H54 (cell line): ENCODE measurements at places on chromosomes 16 and 17.

GRCh38 chr16:1154887-1155331 is 2.0 kb downstream of the CACNA1H start:
- DNase-seq, result no peak

- no peak for DNase-seq
Measured at GRCh38 chr16:68319185-68319908, 8.5 kb downstream of the PRMT7 start.

- no peak for DNase-seq
Measured at GRCh38 chr16:68728523-68728922, 8.6 kb upstream of the CDH1 start.

DNA sequence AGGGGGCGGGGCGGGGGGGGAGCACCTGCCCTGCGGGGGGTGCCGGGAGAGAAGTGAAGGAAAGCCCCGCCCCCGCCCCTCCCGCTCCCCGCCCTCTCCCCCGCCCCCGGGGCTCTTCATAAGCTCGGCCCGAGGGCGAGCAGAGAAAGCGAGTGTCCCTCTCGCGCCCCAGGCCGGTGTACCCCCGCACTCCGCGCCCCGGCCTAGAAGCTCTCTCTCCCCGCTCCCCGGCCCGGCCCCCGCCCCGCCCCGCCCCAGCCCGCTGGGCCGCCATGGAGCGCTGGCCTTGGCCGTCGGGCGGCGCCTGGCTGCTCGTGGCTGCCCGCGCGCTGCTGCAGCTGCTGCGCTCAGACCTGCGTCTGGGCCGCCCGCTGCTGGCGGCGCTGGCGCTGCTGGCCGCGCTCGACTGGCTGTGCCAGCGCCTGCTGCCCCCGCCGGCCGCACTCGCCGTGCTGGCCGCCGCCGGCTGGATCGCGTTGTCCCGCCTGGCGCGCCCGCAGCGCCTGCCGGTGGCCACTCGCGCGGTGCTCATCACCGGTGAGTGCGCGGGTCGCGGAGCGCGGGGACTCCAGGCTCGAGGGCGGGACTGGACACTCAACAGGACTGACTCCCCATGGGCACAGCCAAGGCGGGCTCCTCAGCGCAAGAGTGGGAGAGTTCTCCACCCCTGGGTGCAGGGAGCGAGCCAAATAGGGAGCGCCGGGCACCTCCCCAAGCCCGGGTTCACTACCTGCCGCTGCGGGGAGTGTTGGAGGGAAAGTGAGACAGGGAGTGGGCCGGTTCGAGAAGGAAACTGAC is at the start of gene HSD11B2:
Gene HSD11B2 (plus strand): TSS at position 145 of the 798 bp plus-strand sequence. CDS start 128 bp downstream, at position 273.
- peak; percentile 52 for DNase-seq

- DNase-seq, result no peak
Measured at GRCh38 chr17:30570596-30571265, 93.5 kb downstream of the GOSR1 start.

GRCh38 chr17:12659500-12659899 is 6.2 kb upstream of the MYOCD start:
- no peak for DNase-seq

DNA sequence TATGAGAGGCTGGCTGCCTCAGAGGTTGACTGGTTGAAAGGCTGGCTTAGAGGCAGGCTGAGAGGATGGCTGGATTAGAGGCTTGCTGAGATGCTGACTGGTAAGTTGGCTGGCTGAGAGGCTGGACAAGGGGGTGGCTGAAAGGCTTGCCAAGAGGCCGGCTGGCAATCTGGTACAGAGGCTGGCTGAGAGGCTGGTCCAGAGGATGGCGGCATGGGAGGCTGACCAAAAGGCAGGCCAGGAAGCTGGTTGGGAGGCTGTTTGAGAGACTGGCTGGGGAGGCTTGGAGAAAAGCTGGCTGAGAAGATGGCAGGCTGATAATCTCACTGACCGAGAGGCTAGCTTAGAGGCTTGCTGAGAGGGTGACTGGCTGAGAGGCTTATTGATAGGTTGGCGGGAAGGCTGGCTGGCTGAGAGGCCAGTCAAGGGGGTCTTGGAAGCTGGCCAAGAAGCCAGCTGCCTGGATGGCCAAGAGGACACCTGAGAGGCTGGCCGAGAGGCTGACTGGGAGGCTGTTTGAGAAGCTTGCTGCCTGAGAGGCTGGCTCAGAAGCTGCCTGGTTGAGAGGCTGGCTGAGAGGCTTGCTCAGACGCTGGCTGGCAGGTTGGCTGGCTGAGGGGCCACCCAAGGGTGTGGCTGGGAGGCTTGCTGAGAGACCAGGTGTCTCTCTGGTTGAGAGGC is 34.2 kb upstream of the ACSM2B start:
- DNase-seq, result no peak

DNA sequence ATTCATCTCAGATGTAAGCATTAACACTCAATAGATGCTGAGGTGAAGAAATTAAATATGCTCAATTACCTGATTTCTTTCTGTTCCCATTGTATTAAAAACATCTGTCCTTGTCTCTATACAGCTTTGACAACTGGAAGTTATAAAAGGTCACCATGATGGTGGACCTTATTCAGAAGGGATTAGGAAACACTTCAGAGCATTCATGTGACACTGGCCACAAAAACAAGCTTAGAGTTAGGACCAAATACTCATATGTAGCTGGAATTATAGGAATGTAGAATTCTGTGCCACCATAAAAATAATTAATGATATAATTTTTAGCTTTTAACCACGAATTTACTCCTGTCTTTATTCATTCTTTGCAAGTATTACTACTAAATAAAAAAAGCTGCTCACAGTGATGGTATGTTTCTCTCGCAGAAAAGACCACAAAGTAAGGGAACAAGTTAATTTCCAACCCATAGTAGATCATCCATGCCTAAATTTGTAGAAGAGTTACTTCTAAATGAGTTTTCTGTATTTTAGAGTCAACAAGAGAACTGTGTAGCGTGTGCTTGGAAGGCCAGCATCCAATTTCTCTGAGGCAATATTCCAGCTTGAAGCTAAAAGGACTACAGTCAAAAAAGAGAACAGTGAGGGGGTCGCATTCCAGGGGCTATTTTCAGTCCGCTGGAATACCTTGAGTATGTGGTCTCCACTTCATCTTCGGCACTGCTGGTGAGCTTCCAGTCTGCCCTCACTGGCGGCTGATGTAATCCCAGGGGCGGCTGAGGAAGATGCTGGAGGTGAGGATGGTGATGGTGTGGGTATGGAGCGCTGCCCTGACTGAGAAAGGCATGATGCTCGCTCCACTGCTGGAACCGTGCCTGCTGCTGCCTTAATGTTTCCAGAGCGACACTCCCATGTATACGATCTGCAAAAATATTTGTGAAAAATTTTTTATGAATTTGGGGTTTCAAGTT is 63.7 kb downstream of the CACNG1 start:
- no peak for DNase-seq

GRCh38 chr17:30556374-30557332 is 79.4 kb downstream of the GOSR1 start:
- DNase-seq, result no peak

DNA sequence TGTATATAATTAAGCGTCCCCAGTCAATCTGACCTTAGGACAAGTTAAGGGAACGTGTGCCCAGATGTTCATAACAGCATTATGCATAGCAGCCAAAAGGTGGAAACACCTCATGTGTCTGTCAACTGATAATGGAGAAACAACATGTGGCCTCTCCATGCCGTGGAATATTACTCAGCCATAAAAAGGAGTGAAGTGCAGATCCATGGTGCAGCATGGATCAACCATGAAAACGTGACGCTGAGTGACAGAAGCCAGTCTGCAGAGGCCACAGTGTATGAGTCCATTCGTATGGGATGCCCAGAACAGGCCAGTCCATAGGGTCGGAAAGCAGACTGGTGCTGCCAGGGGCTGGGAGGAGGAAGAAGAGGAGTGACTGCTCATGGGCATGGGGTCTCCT is 161.0 kb upstream of the CIBAR2 start:
- no peak for DNase-seq

DNA sequence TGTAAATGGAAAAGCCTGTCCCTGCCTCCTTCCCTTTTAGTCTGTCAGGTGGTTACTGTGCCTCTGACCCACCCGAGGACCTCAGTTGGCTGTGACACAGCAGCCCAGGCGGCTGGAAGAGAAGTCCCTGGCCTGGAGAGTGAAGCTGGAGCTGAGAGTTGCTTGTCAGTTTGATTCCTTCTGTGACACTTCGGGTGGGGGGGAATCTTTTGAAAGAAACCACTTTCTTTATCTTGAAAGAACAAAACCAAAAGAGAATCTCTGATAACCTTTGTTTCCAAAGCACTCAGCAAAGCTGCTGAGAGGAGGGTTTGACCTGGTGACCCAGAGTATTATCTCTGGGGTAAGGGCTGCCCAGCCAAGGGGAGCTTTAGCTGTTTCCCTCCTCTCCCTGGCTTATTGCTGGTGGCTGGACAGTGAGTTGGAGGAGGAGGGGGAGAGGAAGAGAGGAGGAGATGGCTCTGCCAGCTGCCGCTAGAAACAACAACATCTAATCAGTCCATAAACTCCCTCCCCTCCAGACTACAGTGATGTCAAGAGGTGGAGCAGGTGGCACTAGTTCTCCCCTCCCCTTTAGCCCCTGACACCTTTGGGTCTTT is 34.0 kb downstream of the YPEL2 start:
- no peak for DNase-seq

DNA sequence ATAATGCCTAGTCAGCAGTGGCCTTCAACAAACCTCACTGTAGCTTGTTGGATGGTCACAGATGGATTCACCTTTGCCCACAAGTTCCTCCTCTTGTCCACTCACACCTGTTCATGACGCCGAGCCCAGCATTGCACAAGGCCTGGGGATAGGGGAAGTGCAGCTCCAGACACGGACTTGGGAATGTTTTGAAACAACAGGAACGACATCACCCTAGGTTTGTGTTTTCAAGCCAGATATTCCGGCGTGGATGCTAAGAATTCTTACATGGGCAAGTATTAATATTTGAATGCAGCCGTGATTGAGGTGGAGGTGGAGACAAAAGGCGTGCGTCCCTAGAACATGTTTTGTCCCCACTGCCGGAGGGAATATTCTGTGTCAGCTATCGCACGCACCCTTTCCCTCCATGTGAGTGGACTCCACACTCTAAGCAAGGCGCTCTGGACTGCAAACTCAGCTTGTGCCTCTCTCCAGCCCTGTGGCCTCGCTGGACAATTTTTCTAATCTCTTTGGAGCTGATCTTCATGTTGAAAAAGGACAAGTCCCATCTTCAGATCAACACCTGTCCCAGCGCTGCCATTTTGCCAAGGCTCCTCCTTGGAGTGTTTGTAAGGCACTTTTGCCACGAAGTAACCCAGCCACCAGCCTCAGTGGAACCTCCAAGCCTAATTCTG is 2.0 kb upstream of the BANP start:
- no peak for DNase-seq

- DNase-seq, result no peak
Measured at GRCh38 chr17:71486261-71486660, 634.6 kb upstream of the SOX9 start.
